ENCODE measurements at places on chromosomes 3 and 15.

GRCh38 chr3:161600173-161600572 lies 103.6 kb downstream of the OTOL1 start:
- no peak for DNase-seq

DNA sequence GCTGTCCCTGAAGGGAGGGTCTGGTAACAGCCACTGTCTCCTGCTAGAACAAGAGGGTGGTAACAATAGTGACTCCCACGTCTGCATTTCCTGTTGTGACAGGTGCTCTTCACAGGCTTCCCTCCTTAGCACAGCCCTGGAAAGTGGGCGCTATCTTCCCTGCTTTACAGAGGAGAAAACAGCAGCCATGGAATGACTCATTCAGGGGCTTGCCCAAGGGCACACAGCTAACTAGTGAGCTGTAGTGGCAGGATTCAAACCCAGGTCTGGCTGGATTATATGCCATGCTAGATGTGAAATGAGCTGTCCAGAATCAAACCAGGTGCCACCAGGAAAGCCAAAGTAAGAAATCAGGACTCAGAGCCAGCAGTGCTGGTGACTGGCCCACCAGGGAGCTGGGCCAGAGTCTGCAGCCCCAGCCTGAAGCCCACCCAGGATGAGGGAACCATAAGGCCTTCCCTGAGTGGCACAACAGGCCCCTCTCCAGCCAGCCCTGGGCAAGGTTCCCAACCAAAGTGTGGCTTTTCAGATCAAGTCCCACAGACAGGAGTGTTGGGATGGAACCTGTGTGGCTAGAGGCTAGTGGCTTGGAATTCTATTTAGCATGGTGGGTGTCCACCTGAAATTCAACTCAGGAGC lies 102.4 kb downstream of the ETFA start:
- DNase-seq, result no peak

DNA sequence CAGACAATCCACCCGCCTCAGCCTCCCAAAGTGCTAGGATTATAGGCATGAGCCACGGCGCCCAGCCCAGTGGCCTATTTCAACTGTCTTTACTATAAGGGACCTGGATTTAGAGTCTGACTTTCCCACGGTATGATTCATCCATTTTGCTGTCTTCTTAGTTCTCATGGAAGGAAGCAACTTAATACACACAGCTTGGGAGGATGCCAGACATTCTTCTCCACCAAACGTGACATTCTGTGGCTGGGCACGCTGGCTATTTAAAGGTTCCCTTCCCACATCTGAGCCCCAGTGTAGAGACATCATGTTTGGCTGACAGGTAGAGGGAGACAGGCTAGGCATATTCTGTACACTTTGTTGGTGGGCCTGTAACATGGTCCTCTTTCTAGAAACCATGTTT lies 26.2 kb downstream of the FAM43A start:
- DNase-seq, result no peak

DNA sequence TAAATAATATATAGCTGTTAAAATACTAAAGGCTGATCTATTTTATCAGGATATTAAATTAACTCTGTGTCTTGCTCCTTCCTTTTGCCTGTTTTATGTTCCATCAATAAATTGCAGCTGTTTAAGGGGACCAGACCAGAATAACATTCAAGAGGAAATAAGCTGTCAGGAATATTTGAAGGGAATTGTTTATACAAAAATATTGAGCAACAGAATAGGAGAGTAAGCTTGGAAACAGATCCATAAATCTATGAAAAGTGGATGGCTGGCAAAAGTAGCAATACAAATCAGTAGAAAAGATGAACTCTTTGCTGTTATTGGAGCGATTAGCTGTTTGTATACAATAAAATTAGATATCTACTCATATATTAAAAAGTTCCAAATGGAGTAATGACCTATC lies 36.2 kb upstream of the PLSCR2 start:
- DNase-seq, result no peak

DNA sequence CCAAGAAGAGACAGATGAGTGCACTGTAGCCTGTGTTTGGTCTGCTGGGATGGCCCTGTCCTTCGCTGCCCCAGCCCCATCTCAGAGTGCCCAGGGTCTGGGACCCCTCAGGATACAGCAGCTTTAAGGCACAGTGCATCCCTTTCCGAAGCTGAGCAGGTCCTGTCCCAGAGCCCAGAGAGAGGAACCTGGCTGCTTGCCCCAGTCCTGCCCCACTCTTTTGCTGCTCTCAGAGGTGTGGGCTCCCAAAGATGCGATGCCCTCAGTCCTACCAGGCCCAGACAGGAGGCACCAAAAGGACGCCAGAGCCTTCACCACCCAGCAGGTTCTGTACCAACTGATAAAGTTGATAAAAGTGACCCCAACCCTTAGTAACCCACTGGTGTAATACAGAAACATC lies 8.2 kb downstream of the PLCD1 start:
- peak; percentile 25 for DNase-seq

DNA sequence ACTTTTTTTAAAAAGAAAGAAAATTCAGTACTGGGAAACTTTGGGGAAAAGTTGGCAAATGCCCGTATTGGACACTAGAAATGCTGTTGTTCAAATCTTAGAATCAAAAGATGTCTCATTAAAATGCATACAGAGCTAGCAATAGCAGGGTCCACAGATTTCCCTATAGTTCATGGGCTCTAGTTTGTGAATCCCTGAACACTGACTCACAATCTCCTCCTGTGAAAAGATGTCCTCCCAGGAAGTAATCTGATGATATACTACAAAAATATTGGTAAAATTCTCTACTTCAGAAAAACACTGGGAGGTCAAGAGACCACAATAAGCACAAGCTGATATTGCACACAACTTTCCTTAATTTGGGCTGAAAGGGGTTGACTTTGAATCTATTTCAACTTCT lies 568.4 kb upstream of the ZNF385D start:
- no peak for DNase-seq

GRCh38 chr3:45705839-45706808 lies 16.9 kb downstream of the SACM1L start:
- no peak for DNase-seq

DNA sequence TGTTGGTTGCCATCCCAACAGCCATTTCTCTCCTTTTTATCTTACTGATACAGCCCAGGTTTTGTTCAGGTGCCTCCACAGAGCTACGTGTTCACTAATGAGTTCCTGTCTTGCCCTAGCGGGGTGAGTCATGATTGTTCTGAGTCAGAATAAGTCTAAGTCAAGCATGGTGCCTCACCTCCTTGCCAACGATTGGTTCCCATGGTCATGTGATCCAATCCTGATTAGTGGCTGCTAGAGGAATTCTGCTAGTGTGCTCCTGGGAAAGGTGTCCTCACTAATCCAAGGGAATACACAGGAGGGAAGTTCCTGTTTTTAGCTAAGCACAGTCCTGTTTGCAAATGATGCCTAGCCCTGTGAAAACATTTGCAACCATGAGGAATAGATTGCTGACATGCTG lies 99.8 kb downstream of the NSUN3 start:
- no peak for DNase-seq

GRCh38 chr3:157416347-157417087 lies 20.1 kb upstream of the PTX3 start:
- no peak for DNase-seq

DNA sequence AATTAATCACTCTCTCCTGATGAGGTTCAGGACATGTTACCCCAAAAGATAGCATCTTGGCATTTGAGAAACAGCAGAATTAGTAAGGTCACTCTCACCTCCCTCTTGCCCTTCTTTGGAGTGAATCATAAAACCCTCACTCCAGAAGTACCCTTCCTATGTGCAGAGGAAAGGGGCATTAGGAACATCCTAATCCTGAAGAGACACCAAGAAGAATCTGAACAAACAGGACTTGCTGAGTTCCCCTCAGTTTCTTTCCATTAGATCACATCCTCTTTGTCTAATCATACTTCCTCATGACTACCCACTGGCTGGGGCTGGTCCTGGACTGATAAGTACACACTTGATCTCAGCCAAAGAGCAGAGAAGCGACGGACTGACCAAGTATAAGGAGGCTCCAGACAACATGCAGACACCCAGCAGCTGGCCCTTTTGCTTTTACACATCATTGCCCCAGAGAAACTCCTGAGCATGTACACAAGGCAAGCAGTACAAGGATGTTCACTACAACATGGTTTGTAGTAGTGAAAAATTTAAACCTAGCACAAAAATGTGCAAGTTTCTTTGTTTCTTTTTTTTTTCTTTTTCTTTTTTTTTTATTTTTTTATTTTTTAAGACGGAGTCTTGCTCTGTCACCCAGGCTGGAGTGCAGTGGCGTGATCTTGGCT lies 15.0 kb upstream of the TM6SF1 start:
- no peak for DNase-seq

DNA sequence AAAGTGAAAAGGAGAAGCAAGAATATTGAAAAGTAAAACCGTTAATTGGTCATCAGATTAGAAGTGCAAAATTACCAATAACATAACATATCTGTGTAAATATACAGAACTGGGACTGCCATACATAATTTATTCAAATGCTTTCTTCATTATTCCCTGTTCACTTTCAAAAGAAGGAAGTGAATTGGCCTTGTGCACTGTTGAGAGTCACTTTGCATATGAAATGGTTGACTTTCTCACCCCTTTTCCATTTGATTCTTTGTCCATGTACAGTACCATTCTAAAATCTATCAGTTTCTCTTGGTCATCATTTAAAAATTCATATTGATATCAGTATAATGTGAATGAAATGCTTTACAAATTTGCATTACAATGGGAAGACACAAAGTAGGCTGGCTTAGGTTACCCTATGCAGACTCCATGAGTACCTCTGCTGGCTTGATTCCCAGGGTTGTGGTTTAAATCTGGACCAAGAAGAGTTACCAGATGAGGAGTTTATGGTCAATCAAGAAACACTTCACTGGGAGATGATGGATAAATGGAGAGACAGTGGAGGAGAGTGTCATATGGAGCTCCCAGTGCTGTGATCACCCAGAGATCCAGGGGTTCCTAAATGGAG lies 210.9 kb upstream of the TOPAZ1 start:
- no peak for DNase-seq
